ENCODE measurements at places on chromosomes 3 and 15. TPM values are rescaled to one million over a fixed set of nuclear protein-coding genes. Genes with fewer than 3 reads are reported as not detected.

C3orf85 gene
- total RNA-seq: not detected

FETUB gene
- total RNA-seq: not detected

NECTIN3 gene
- 157 TPM for total RNA-seq

GALNT15 gene
- total RNA-seq: 2.0 TPM

COL8A1 gene
- 1.6 TPM for total RNA-seq

RASL12 gene
- total RNA-seq: 2.4 TPM

TPRG1 gene
- 1.2 TPM for total RNA-seq

PLA2G4F gene
- not detected for total RNA-seq

ADGRG7 gene
- total RNA-seq: not detected

GOLGA8S gene
- not detected for total RNA-seq

MORC1 gene
- under 0.01 TPM for total RNA-seq

CCDC9B gene
- 0.41 TPM for total RNA-seq

DNAH12 gene
- total RNA-seq: 0.82 TPM

MOBP gene
- 0.41 TPM for total RNA-seq

GUCA1C gene
- not detected for total RNA-seq

TAGLN3 gene
- total RNA-seq: 174 TPM

SLC24A5 gene
- 0.41 TPM for total RNA-seq

SCN5A gene
- 1.2 TPM for total RNA-seq

CHST2 gene
- 44.4 TPM for total RNA-seq

SLC12A1 gene
- 1.6 TPM for total RNA-seq

MLF1 gene
- 29.3 TPM for total RNA-seq

FBXL22 gene
- 0.82 TPM for total RNA-seq

AEN gene
- total RNA-seq: 4.5 TPM

SI gene
- not detected for total RNA-seq

LRRC31 gene
- under 0.01 TPM for total RNA-seq

XRN1 gene
- total RNA-seq: 61.1 TPM

HYKK gene
- 0.41 TPM for total RNA-seq

GATA2 gene
- total RNA-seq: 0.41 TPM

PYGO1 gene
- 45.2 TPM for total RNA-seq

SCG3 gene
- 37.9 TPM for total RNA-seq

All from frontal cortex (tissue), 4 donors.